ENCODE measurements at places on chromosomes 1 and 21.

DNA sequence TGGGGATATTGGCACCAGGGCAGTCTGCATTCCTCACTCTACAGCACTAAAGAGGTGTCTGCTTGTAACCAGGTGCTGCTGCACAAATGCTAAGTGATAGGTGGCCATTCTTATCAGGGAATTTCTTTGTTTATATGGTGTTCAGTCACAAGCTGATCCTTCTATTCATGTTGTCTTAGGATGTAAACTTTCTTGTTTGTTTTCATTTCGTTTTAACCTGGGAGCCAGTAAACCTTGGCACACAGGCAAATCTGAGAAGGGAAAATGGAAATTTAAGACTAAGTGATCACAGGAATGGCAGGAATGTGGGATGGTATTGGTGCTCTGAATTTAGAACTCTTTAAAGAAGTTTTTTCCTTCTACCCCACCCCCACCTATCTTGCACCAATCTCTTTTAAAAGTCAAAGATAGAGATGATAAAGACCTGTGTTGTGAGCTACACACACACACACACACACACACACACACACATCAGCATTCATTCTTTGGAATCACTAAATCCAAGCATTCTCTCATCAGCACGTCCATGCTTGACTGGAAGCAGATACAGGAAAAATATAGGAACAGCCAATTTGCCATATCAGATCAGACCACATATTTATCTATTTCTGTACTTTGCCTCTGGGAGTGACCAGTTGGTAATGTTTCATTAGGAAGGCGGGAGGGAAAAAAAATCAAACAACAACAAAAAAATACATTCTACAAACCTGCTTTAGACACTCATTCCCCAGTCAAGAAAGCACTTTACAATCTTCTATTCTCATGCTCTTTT, 451.4 kb upstream of the ADGRL2 start:
- DNase-seq: no peak

GRCh38 chr1:204473400-204473965, 21.1 kb downstream of the PIK3C2B start:
- DNase-seq: no peak

DNA sequence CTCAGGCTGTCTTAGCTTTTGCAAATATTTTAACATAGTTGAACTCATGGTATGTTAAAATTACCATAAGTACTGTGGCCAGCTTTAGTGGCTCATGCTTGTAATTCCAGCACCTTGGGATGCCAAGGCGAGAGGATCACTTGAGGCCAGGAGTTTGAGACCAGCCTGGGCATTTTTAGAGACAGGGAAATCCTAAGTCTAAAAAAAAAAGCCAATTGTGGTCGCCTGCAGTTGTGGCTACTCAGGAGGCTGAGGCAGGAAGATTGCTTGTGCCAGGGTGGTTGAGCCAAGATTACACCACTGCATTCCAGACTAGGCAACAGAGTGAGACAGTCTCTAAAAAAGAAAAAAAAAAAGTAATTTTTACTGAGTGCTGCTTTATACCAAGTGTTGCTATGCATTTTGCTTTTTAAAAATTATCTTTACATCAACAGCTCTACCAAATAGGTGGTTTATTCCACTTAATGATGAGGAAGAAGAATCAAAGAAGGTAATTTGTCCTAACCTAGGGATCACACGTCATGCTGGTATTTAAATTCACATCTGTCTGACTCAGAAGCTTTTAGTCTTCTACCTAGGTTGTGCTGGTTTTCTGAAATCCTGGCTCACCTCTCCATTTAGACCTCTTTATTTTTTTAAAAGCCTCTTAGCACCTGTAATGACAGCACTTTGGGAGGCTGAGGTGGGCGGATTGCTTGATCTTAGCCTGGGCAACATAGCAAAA, 16.8 kb downstream of the PPP1R12B start:
- no peak for DNase-seq

- DNase-seq: no peak
Measured at GRCh38 chr1:14994841-14995437, 158.6 kb upstream of the TMEM51 start.

- no peak for DNase-seq
Measured at GRCh38 chr1:42176902-42177519, 12.5 kb upstream of the GUCA2A start.

DNA sequence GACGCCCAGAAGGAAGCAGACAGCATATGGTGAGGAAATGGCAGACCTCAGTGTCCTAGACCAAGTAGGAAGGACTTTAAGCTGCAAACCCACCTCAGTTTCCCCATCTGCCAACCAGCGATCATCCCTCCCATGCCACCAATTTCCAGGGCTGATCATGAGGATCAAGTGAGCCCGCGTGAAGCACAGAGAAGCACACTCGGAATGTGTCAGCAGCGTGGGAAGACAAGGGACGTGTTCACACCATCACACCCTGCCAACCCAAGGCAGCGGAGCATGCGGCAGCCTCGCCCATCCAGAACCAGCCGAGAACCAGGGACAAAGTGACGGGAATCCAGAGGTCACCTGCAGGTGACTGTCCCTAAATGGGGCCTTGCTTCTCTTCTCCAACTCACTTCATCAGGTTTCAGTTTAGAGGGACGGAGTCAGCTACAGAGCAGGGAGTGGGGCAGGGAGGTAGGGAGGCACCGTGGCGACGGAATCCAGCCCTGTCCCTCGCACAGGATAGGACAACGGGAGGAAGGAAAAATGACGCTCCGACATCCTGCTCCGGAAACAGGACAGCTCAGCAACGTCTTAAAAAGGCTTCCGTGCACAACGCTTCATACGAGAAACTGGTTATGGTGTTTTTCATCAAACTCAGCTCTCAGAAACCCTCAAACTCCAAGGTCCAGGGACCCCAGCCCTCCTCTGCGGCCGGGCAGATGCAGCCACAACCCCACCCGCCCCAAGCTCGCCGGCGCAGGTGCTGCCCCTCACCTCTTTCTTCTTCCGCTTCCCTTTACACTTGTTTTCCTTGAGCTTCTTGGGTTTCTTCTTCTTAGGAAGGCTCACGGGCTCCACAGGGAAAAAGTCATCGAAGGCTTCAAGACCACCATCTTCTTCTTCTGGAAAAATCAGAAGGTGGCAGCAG, 12.5 kb downstream of the CHD5 start:
- no peak for DNase-seq

DNA sequence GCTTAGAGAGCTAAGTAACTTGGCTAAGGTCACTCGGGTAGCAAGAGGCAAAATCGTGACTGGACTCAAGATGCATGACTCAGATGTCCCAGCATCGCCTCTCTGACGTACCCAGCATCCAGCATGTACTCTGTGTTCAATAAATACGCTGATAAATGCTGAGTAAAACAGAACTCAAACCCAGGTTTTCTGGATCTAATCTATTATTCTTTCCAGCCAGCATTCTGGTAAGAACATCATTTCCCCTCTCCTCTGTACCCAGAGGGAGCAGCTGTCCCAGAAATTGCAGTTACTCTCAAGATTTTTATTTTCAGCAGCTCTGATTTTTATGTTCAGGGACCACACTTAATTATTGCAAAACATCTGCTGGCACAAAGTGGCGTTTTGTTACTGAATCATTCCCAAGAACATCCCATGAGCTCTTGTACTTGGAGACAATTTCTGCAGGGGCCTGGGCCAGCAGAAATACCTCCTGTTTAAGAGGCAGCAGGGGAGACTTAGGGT, 249.0 kb downstream of the PRDM2 start:
- no peak for DNase-seq
